ENCODE measurements at places on chromosomes 3 and 15.

- peak overlapping the region; percentile 98 for H3K27ac ChIP-seq
- peaks cover 98% of the 10 kb centered on the region for H3K4me1 ChIP-seq
- no peaks in the 10 kb centered on the region for H3K27me3 ChIP-seq
- peaks cover 70% of the 10 kb centered on the region for H3K36me3 ChIP-seq
Measured at GRCh38 chr15:100926971-100927756, 8.0 kb downstream of the LRRK1 start.

DNA sequence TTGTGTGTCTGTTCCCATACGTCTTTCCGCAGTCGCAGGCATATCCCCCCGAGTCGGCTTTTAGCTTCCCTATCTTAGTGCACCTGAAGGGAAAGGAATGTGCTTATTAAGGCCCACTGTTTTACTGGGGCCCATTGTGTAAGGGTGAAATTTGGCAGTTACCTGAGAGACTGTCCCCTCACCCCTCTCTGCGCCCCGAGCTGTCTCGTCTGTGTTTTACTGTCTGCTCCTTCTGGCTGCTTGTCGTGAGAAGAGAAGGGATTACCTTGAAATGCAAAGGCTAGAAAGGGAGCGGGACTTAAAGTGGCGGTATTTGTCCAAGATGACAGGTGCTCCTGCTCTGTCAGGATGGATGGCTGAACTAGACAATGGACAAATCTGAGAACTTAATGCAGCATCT, 233.0 kb upstream of the POU1F1 start:
- no peaks in the 10 kb centered on the region for H3K36me3 ChIP-seq
- DNase-seq: no peak
- no peaks in the 10 kb centered on the region for H3K4me1 ChIP-seq
- H3K4me3 ChIP-seq: no peak overlapping the region
- H3K27me3 ChIP-seq: no peaks in the 10 kb centered on the region
- H3K27ac ChIP-seq: no peak overlapping the region

- DNase-seq: no peak
- H3K27me3 ChIP-seq: no peaks in the 10 kb centered on the region
- H3K4me1 ChIP-seq: no peaks in the 10 kb centered on the region
- no peak overlapping the region for H3K27ac ChIP-seq
Measured at GRCh38 chr3:89584398-89584797, 477.0 kb downstream of the EPHA3 start.

- no peak for DNase-seq
- no peak overlapping the region for H3K4me3 ChIP-seq
- H3K4me1 ChIP-seq: no peaks in the 10 kb centered on the region
- H3K36me3 ChIP-seq: no peaks in the 10 kb centered on the region
Measured at GRCh38 chr3:172398484-172398883, 49.8 kb downstream of the GHSR start.

DNA sequence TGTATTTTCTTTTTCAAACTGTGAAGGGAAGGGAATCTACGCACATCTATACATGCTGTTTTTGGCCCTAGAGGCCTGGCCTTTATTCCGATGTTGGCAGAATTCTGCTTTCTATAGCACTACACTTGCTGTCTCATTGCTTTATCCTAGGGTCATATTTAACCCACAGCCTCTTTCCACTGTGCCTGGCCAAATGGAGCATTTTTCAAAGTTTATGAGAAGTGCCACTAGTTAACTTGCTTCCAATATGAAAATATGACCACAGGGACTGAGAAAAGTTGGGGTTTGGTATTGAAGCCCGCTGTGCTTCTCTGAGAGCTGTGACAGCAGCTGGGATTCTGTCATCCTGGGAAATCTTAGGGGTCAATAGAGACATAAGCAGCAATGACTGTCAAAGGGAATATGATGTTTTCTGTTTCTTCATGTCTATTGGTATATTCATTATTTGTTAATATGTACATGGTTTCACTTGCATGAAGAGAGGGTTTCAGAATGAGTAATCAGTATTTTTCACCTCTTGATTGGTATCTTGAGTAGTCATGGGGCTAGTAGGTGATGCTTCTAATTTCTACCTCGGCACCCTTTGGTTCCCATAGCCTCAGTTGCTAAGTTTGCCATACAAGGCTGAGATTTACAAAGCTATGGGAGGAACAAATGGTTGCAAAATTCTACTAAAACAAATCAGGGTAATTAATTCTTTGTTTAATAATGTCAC, 275.8 kb upstream of the RBMS3 start:
- no peaks in the 10 kb centered on the region for H3K27me3 ChIP-seq
- no peaks in the 10 kb centered on the region for H3K36me3 ChIP-seq
- DNase-seq: no peak
- H3K4me1 ChIP-seq: no peaks in the 10 kb centered on the region
- H3K27ac ChIP-seq: no peak overlapping the region

- H3K36me3 ChIP-seq: no peaks in the 10 kb centered on the region
- no peak overlapping the region for H3K4me3 ChIP-seq
- H3K27me3 ChIP-seq: no peaks in the 10 kb centered on the region
- no peak overlapping the region for H3K27ac ChIP-seq
Measured at GRCh38 chr15:25701721-25702465, 161.2 kb downstream of the ATP10A start.

DNA sequence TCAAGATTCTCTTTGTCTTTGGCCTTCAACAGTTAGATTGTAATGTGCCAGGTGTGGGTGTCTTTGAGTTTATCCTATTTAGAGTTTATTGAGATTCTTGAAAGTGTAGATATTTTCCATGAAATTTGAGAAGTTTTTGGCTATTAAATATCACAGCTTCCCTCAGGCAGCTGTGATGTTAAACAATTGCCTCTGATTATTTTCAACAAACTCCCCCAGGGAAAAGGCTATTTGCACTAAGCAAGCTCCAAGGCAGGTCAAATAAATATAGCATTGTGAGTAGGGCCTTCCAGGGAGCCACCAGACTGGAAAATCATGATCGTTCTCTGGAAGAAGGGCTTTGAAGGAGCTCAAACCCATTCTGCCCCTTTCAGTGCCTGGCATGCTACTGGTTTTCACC, 107.0 kb downstream of the EEFSEC start:
- no peaks in the 10 kb centered on the region for H3K27me3 ChIP-seq
- H3K4me1 ChIP-seq: no peaks in the 10 kb centered on the region
- no peak overlapping the region for H3K4me3 ChIP-seq
- H3K36me3 ChIP-seq: no peaks in the 10 kb centered on the region

DNA sequence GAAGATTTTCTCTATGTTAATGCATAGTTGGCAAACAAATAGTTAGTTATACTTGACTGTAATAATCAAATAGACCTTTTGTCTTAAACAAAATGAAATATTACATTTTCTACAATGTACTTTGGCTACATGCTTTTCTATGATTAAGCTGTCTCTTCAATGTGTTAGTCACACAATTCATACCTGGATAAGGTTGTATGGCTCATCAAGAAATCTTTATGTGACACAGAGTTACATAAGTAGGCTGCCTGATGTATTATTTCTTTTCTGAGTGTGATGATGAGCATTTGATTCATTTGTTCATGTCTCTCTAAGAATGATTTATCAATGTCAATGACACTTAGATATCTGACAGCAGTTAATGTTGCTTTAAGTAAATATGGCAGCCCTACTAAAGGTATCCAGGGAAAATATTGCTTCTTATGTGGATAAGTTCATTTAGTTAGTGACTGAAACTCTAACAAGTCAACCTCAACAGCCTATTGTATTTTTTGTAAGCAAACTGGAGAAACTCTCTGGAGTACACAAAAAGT, 157.4 kb upstream of the SOX2 start:
- no peak overlapping the region for H3K4me3 ChIP-seq
- no peaks in the 10 kb centered on the region for H3K4me1 ChIP-seq
- H3K27ac ChIP-seq: no peak overlapping the region
- H3K36me3 ChIP-seq: no peaks in the 10 kb centered on the region
- no peaks in the 10 kb centered on the region for H3K27me3 ChIP-seq

DNA sequence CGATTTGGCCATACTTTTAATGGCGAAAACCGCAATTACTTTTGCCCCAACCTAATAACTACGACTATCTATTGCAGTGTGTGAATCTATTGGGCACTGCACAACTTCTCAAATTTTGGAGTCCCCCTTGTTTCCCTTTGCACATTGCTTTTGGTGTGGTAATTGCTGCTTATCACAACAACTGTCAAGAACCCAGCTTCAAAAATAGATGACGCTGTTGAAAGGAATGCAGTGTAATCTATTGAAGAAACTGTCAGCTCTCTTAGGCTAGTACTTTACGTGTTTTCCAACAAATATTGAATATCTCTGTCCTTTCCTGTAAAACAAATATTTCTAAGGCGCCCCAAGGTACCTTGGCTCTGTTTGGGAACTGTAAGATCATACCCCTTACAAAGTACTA, 222.8 kb upstream of the UBE2E2 start:
- no peak overlapping the region for H3K4me3 ChIP-seq
- no peaks in the 10 kb centered on the region for H3K27me3 ChIP-seq
- DNase-seq: no peak
- H3K36me3 ChIP-seq: no peaks in the 10 kb centered on the region

GRCh38 chr3:85433319-85433718, 474.5 kb downstream of the CADM2 start:
- no peak for DNase-seq
- no peaks in the 10 kb centered on the region for H3K4me1 ChIP-seq
- H3K27me3 ChIP-seq: no peaks in the 10 kb centered on the region
- H3K4me3 ChIP-seq: no peak overlapping the region
- H3K36me3 ChIP-seq: no peaks in the 10 kb centered on the region

- H3K36me3 ChIP-seq: no peaks in the 10 kb centered on the region
- H3K4me3 ChIP-seq: no peak overlapping the region
- no peaks in the 10 kb centered on the region for H3K27me3 ChIP-seq
- DNase-seq: no peak
- peak overlapping the region; percentile 57 for H3K27ac ChIP-seq
Measured at GRCh38 chr3:193563426-193563825, 8.7 kb upstream of the ATP13A4 start.

- no peaks in the 10 kb centered on the region for H3K36me3 ChIP-seq
- H3K4me1 ChIP-seq: no peaks in the 10 kb centered on the region
- no peak overlapping the region for H3K4me3 ChIP-seq
Measured at GRCh38 chr15:51396921-51397320, 55.5 kb downstream of the GLDN start.

DNA sequence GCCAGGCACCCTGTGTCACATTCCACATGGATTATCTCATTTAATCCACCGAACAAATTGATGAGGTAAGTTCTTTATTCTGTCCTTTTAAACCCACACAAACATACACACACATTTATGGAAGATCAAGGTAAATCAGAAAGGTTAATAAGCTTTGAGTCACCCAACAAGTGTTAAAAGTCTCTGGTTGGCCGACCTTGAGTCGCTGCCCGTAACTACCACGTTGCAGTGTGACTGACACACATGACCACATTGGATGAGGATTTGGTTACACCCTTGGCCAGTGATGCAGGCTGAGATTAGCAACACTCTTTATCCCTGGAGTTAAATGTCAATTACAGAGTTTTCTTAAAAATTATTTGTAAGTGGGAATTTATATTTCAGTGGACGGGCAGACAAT, 19.2 kb downstream of the FOXP1 start:
- peak; percentile 89 for DNase-seq
- peaks cover 42% of the 10 kb centered on the region for H3K36me3 ChIP-seq
- H3K4me3 ChIP-seq: peak overlapping the region; percentile 50
- peak overlapping the region; percentile 97 for H3K27ac ChIP-seq
- no peaks in the 10 kb centered on the region for H3K27me3 ChIP-seq
- H3K4me1 ChIP-seq: peaks cover 73% of the 10 kb centered on the region

GRCh38 chr15:63258658-63259057, 18.7 kb upstream of the APH1B start:
- no peak overlapping the region for H3K4me3 ChIP-seq
- no peak overlapping the region for H3K27ac ChIP-seq
- no peaks in the 10 kb centered on the region for H3K27me3 ChIP-seq

GRCh38 chr15:60414016-60414682, 16.4 kb upstream of the ANXA2 start:
- DNase-seq: no peak
- H3K27me3 ChIP-seq: no peaks in the 10 kb centered on the region
- H3K4me3 ChIP-seq: no peak overlapping the region
- H3K4me1 ChIP-seq: no peaks in the 10 kb centered on the region
- H3K27ac ChIP-seq: no peak overlapping the region

DNA sequence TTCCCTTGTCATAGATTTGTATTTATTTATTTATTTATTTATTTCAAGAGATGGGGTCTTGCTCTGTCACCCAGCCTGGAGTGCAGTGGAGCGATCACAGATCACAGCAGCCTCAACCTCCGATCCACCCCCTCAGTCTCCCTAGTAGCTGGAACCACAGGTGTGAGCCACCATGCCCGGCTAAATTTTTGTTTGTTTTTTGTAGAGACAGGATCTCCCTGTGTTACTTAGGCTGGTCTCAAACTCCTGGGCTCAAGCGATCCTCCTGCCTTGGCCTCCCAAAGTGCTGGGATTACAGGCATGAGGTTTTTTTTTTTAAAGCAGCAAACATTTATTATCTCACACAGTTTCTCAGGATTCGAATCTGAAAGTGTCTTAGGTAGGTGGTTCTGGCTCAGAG, 2.5 kb downstream of the TTBK2 start:
- no peaks in the 10 kb centered on the region for H3K27me3 ChIP-seq
- peak overlapping the region; percentile 61 for H3K27ac ChIP-seq
- H3K4me3 ChIP-seq: peak overlapping the region; percentile 87
- H3K36me3 ChIP-seq: no peaks in the 10 kb centered on the region
- DNase-seq: no peak

GRCh38 chr3:148711981-148712666, 14.4 kb downstream of the AGTR1 start:
- no peaks in the 10 kb centered on the region for H3K27me3 ChIP-seq
- no peaks in the 10 kb centered on the region for H3K36me3 ChIP-seq
- H3K4me1 ChIP-seq: no peaks in the 10 kb centered on the region
- no peak for DNase-seq
- no peak overlapping the region for H3K27ac ChIP-seq

DNA sequence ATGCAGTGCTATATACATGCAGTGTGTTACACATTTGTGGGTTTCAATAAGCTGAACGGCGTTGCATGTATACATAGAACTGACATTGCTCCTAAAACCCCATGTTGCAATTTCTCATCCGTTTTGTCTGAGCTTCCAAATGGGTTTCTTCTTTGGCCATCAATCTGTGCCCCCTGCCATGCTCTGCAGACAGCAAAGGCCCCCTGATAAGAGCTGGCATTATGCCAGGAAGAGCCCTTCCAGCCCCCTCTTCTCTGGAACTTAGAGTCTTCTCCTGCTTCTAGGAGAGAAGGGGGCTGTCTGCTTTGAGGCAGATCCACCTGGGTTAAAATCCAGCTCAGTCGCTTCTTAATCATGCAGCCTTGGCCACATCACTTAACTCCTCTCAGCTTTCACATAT, 254.0 kb downstream of the SLCO3A1 start:
- H3K4me3 ChIP-seq: no peak overlapping the region
- no peaks in the 10 kb centered on the region for H3K4me1 ChIP-seq
- no peak overlapping the region for H3K27ac ChIP-seq
- DNase-seq: no peak

GRCh38 chr3:29226706-29227105, 54.2 kb upstream of the RBMS3 start:
- H3K4me3 ChIP-seq: no peak overlapping the region
- H3K4me1 ChIP-seq: no peaks in the 10 kb centered on the region
- DNase-seq: no peak
- no peak overlapping the region for H3K27ac ChIP-seq

DNA sequence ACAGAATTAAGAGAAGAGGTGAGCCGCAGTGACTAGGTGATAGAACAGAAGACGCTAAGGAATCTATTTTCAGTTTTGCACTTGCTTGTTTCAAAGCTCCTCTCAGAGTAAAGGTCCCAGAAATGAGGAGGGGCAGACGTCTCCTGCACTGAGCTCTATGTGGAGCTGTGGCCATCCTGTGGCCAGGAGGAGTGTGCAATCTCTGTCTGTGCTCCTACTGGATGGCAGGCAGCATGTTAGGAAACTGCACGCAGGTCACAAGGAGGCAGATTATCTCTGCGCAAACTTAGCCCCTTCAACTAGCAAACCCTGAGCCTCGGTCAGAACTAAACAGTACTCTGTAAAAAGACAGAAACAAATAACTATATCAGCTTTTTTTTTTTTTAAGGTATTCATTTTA, 31.1 kb upstream of the PPIB start:
- DNase-seq: no peak
- H3K27ac ChIP-seq: no peak overlapping the region
- H3K4me3 ChIP-seq: no peak overlapping the region
- peaks cover 3% of the 10 kb centered on the region for H3K36me3 ChIP-seq
- H3K4me1 ChIP-seq: peaks cover 15% of the 10 kb centered on the region

Measured in Karpas-422 (cell line).